Stimulated activated CD4-positive, alpha-beta T cell treated with anti-CD3 and anti-CD28 coated beads, Interleukin-1b, Interleukin-23, amount 100 ng/mL, for 4 hours (primary cell): ENCODE measurements at places on chromosomes 1 and 21.

- DNase-seq, result no peak
These were observed 601 bp downstream of the CEPT1 start for GRCh38 chr1:111140680-111140967.

DNA sequence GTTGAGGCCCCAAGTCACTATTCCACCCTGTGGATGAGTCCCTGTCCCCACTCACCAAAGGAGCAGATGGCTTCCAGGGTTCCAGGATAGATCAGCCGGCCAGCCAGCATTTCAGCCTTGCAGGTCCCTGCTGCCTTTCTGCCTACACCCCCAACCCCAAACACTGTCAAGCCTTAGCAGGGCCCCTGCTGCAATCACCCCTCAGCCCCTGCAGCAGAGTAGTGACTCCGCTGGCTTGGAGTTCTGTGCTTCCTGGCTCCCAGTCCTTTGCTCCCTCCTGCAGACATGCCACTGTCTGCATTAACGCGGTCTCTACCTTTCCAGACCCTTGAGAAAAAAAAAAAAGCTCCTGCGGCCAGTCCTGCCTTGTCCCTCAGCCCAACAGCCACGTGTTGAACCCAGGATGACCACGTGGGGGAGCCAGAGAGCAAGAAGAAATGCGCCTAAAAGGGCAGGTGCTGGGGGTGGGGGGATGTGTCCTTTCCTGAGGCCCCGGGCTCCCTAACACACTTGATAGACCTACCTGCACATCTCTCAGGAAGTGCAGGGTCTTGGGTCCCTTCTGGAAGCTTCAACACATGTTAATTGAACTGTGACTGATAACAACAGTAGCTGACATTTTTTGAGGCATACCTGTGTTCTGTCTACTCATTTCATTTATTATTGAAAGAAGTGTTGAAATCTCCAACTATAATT lies 37.4 kb downstream of the RASSF5 start:
- peak; percentile 81 for DNase-seq

GRCh38 chr21:34974162-34974981 lies 74.7 kb downstream of the RUNX1 start:
- DNase-seq, result no peak

DNA sequence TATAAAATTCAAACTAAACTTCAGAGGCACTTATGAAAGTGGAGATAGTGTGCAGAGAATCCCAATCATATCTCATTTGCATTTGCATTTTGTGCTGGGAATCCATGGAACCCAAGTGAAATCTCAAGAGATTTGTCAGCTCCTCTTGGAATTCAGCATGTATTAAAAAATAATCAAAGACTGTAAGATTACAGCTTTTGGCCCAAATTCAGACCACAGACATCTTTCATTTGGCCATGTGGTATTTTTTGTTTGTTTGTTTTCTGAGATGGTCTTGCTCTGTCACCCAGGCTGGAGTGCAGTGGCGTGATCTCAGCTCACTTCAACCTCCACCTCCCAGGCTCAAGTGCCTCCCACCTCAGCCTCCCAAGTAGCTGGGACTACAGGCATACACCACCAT lies 3.8 kb upstream of the CACYBP start:
- no peak for DNase-seq

GRCh38 chr21:45620201-45620923 lies 23.2 kb upstream of the PCBP3 start:
- DNase-seq, result no peak

DNA sequence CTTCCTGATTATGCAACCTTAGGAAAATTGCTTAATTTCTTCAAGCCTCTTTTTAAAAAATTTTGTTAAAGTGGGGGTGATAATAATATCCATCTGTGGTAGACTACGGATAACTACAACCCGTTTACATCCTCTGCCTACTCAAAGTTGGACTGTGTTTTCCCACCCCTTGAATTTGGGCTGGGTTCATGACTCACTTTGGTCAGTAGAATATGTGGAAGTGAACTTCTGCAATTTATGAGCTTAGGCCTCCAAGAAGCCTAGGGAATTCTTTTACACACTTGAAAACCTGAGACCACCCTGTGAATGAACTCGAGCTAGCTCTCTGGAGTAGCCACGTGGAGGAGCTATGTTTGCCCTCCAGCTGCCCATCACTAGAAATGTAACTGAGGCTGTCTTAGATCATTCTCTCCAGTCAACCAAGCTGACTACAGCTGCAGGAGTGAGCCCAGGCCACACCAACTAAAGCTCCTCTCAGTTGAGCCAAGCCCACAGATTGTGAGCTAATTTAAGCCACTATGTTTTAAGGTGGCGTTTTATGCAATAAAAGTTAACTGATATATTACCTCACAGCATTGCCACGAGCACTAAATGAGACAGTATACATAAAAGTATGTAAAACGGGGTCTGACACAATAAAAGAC lies 29.6 kb upstream of the CACHD1 start:
- DNase-seq, result no peak

GRCh38 chr1:182965861-182966260 lies 12.9 kb upstream of the SHCBP1L start:
- DNase-seq, result no peak

- no peak for DNase-seq
These were observed 42.0 kb downstream of the ADSS2 start for GRCh38 chr1:244409701-244410100.

- no peak for DNase-seq
These were observed 45.2 kb downstream of the TMCO4 start for GRCh38 chr1:19754482-19754881.

GRCh38 chr1:53986458-53986857 lies 31.5 kb downstream of the LDLRAD1 start:
- no peak for DNase-seq

GRCh38 chr1:89451011-89451410 lies 73.6 kb upstream of the LRRC8B start:
- no peak for DNase-seq

- no peak for DNase-seq
These were observed 34.2 kb downstream of the IGFN1 start for GRCh38 chr1:201224666-201225370.

DNA sequence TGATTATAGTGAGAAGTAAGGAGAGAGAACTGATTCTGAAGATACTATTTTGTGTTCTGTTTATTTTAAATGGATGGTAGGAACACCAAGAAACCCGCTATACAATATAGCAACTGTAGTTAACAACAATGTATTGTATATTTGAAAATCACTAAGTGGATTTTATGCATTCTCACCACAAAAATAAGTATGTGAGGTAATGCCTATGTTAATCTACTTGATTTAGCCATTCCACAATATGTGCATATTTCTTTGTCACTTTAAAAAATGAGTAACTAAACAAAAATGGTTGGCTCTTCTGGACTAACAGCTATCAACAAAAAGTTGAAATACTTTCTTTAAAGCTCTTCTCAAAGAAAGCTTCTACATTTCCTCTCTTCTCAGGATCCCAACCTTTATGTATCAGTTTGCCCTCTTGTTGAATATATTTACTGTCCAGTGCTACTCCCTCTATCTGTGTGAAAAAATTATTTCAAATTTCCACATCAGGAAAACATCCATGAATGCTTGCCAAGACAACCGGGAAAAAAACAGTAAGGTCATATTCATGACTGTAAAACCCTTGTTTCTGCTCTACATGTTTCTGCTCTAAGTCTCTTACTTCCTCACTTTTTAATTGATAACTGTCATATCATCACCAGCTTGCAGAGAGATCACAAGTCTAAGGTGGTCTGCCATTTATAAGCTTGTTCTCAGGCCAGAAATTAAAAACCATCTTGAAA lies 27.0 kb downstream of the CLCA4 start:
- no peak for DNase-seq

DNA sequence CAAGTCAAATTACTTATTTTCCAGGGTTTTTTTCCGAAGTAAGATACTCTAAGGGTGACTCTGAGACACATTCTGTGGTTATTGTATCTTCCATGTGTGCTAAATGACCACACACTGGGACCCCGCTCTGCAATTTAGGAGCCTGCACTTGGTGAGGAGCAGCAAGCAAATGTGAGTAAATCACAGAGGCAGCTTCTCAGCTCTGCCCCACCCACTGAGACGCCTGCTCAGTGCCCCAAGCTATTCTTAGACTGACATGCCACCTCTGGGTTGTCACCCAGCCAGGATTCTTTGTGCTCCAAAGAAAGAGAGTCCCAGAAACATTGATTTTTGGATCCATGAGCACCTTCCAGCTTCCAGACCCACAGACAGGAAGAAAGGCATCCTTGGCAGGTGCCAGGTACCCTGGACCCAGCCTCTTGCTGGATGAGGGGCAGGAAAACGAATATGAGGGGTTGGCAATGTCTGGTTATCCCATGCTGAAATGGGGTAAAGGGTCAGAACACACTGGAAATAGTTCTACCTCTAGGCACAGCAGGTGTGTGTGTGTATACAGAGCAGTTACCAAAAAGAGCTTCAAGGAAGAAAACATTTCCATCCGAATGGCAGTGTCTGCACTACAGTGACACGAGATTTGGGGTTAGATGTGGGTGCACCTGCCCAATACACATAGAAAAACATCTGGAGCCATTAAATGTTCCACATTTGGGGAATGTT lies 41.2 kb downstream of the TNR start:
- DNase-seq, result no peak

GRCh38 chr21:16324630-16325029 lies 594.8 kb downstream of the USP25 start:
- no peak for DNase-seq

GRCh38 chr1:175116903-175117302 lies 49.3 kb downstream of the TNN start:
- DNase-seq, result no peak

GRCh38 chr1:7539769-7540175 lies 231.3 kb upstream of the VAMP3 start:
- no peak for DNase-seq

GRCh38 chr21:27557356-27557755 lies 590.5 kb upstream of the ADAMTS5 start:
- no peak for DNase-seq

- DNase-seq, result no peak
These were observed 187.5 kb downstream of the PDE4B start for GRCh38 chr1:65980237-65980636.

GRCh38 chr1:101452825-101453224 lies 216.0 kb downstream of the S1PR1 start:
- DNase-seq, result no peak

- DNase-seq, result no peak
These were observed 39.9 kb upstream of the SRSF10 start for GRCh38 chr1:24020025-24020424.

DNA sequence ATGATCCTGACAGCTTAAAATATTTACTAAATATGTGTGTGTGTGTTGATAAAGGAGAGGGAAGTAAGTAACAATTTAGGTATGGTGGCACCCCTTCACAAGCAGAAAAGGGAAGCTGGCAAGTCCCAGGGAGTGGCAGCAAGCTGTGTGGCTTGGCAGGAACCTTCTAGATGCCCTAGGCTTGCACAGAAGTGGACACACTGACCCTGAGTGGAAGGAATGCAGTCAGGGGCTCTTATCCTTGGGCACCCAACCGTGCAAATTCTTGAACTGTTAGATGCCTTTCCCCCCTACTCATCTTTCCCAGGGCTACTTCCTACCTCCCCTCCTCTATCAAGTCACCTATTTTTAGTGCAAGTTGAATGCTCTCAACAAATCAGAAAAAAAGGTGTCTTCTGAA lies 18.9 kb downstream of the ACP6 start:
- DNase-seq, result no peak

DNA sequence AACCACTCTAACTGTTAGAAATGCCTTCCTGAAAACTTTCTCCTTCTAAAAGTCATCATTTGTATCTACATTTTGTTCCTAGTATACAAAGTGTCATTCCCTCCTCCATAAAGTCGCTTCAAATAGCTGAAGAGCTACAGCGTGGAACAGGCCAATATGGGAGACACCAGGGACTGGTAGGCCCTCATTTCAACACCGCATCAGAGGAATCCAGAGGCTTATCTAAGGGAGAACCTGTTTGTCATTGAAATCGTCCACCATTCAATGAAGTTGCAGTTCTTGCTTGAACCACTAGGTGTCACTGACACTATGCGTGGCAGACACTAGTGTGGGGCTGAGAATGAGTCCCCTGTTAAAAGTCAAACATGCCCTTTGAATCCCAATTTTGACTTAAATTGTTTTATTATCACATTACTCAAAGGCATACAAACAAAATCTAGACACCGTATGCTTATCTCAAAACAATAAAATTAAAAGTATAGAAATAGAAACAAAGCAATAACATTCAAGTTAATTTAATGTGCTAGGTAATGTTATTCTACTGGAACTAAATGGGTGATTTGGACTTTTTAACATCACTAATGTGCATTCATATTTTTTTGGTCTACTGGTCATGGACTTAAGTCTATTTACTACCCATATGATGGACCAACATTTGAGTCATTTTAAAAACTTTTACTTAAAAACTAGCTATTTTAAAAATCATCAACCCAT lies 182.3 kb downstream of the FCRL5 start:
- DNase-seq, result peak; percentile 29

GRCh38 chr1:235613602-235614001 lies 36.0 kb downstream of the GNG4 start:
- no peak for DNase-seq

DNA sequence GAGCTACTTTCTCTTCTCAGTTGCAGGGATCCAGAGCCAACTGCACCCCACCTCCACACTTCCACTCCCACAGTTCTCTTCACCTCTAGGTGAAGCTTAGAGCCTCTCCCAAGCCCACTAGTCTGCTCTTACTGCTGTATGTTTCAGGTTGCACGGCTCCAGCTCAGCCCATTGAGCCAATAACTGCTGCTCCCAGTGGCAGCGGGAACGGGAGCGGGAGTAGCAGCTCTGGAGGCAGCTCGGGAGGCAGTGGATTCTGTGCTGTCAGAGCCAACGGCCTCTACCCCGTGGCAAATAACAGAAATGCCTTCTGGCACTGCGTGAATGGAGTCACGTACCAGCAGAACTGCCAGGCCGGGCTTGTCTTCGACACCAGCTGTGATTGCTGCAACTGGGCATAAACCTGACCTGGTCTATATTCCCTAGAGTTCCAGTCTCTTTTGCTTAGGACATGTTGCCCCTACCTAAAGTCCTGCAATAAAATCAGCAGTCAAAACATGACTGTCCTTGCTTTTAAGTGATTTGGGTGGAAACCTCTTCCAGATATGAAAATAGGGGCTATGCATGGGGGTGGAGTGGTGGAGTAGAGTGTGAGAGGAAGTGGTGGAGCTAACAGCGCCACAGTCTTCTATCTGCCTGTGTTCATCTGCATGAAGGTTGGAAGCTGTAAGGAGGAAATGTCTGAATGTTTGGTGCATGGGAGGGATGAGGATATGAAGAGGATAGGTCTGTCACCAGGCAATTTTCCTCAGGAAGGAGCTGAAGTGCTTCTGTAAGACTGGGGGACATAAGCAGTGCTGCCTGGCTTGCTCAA lies 29.6 kb downstream of the CHIA start:
- DNase-seq, result no peak

DNA sequence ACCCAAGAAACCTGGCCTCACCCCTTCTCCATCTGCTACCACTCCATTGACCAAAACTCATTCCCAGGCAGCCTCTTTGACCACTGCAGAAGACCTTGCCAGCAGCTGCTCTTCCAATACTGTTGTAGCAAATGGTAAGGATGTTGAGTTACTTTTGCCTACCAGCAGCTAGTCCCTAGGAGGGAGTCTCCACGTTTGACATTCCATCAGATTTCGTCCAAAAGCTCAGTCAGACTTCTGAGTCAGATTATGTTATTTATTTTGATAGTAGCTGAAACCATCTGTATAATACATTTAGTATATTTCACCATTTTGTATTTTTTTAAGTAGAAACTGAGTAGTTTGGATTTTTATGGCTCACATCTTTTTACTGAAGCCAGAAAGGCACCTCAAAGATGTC lies 51.5 kb upstream of the WNT2B start:
- DNase-seq, result no peak

GRCh38 chr1:27994060-27994459 lies 34.3 kb downstream of the XKR8 start:
- no peak for DNase-seq
